Activated T-helper 17 cell treated with anti-CD3 and anti-CD28 coated beads, Interleukin-2, amount 50 U/mL, for 72 hours (primary cell): ENCODE measurements at places on chromosomes 4 and X. TPM values are rescaled to one million over a fixed set of nuclear protein-coding genes. Genes with fewer than 3 reads are reported as not detected.

THAP9 gene
- total RNA-seq, result 1.9 TPM

CSAG2 gene
- not detected for total RNA-seq

WNK3 gene
- 1.3 TPM for total RNA-seq

BEND2 gene
- not detected for total RNA-seq

POF1B gene
- 0.24 TPM for total RNA-seq

JCHAIN gene
- total RNA-seq, result not detected

UNC5C gene
- total RNA-seq, result 0.13 TPM

TEX13B gene
- total RNA-seq, result not detected

TCP11X2 gene
- not detected for total RNA-seq

SLC35A2 gene
- total RNA-seq, result 32.8 TPM

TEC gene
- 8.3 TPM for total RNA-seq

EXOC1L gene
- total RNA-seq, result not detected

MFAP3L gene
- 1.1 TPM for total RNA-seq

FAM47E gene
- total RNA-seq, result not detected

NELFA gene
- total RNA-seq, result 42.7 TPM

IL3RA gene
- 0.52 TPM for total RNA-seq

CLGN gene
- total RNA-seq, result 0.08 TPM

LEF1 gene
- total RNA-seq, result 93.4 TPM

NDP gene
- total RNA-seq, result not detected
